ENCODE measurements at places on chromosomes 2 and 18.

GRCh38 chr2:119264781-119265692, 41.4 kb downstream of the STEAP3 start:
- peak; percentile 50 for DNase-seq

GRCh38 chr2:161028581-161028980, 131.6 kb upstream of the TANK start:
- DNase-seq: no peak

DNA sequence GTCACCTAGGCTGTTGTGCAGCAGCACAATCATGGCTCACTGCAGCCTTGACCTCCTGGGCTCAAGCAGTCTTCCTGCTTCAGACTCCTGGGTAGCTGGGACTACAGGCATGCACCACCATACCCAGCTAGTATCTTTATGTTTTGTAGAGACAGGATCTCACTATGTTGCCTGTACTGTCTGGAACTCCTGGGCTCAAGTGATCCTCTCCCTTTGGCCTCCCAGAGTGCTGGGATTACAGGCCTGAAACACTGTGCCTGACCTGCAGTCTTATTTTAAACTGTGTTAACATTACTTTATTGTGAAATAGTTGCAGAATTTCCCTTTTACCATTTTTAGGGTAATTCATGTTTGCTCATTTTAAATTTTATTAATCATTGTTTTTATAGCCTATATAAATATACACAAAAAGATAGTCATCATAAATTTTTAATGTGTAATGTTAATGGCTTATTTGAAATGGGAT, 24.6 kb downstream of the EML4 start:
- DNase-seq: no peak

DNA sequence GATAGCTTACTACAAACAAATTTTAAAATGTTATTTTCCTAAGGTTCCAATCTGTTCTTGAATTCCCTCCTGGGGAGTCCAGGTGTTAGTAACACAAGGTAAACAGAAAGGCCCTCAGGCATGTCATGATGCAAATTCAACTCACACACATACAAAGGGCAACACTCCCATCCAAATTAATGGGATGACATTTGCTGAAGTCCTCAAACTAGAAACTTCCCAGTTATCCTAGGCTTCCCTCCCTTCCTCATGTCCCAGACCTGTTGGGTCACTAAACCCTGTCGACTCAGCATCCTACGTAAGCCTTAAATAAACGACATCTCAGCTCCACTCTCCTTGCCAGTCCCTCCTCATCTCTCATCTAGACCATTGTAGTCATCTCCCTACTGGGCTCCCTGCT, 85.1 kb downstream of the GREB1L start:
- no peak for DNase-seq

- peak; percentile 60 for DNase-seq
Measured at GRCh38 chr2:198054299-198054698, 249.9 kb downstream of the PLCL1 start.

DNA sequence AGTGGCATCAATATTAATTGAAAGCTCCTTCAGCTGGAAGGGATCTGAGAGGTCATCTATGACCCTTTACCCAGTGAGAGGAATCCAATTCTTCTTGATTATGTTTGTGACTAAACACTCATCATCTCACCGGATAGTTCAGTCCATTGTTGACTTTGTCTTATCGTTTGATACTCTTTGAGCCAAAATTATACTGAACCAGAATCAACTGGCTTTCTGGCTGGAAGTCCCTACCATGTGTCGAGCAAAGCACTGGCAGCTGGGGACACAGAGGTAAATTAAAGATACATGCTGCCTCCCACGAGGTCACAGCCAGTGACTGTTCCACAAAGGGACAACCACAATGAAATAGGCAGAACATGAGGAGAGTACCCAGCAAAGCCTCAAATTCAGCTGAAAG, 91.4 kb upstream of the FHL2 start:
- DNase-seq: no peak

- no peak for DNase-seq
Measured at GRCh38 chr2:119983108-119983507, 29.8 kb upstream of the EPB41L5 start.

- DNase-seq: no peak
Measured at GRCh38 chr18:24672165-24672941, 211.9 kb downstream of the HRH4 start.

DNA sequence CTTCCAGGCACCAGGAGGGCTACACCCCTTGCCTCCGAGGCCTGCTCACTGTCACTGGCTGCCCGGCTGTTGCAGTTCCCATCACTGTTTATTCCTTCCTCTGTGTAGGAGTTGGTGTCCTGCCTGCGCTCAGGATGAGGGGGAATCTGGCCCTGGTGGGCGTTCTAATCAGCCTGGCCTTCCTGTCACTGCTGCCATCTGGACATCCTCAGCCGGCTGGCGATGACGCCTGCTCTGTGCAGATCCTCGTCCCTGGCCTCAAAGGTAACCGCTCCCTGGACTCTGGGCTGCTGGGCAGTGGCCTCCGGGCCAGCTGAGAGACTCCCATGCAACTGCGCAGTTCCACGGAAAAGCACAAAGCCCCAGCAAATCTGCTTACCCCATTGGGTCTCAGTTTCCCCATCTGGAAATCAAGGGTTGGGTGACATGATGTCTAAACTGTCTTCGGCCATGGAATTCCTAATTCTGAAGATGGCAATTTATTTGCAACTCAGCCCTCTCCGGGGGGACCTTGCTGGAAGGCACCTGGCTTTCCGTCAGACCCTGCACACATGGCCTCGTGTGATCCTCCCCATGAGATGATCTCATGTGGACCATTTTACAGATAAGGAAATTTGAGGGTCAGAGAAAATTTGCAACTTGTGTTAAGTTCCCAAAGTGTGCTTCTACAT, 9.4 kb downstream of the COLEC11 start:
- DNase-seq: no peak
